ENCODE measurements at places on chromosomes 6 and 20.
A peak's percentile ranks its signal among the peaks of the same experiment; 100 is the strongest.

GRCh38 chr20:3842348-3842930, 4.2 kb upstream of the MAVS start:
- no peaks in the 10 kb centered on the region for H3K36me3 ChIP-seq
- H3K27me3 ChIP-seq: no peaks in the 10 kb centered on the region
- H3K4me1 ChIP-seq: peaks cover 11% of the 10 kb centered on the region

- peaks cover 25% of the 10 kb centered on the region for H3K4me1 ChIP-seq
- no peaks in the 10 kb centered on the region for H3K27me3 ChIP-seq
- H3K27ac ChIP-seq: no peak overlapping the region
- H3K36me3 ChIP-seq: no peaks in the 10 kb centered on the region
- DNase-seq: no peak
Observed at GRCh38 chr6:109701774-109702173, 10.7 kb downstream of the FIG4 start.

GRCh38 chr20:18645851-18646250, 58.0 kb downstream of the DTD1 start:
- peaks cover 4% of the 10 kb centered on the region for H3K4me1 ChIP-seq
- DNase-seq: no peak
- no peak overlapping the region for H3K4me3 ChIP-seq
- H3K27ac ChIP-seq: no peak overlapping the region

- H3K27me3 ChIP-seq: peaks cover 19% of the 10 kb centered on the region
- no peak overlapping the region for H3K27ac ChIP-seq
- peaks cover 29% of the 10 kb centered on the region for H3K4me1 ChIP-seq
- no peak overlapping the region for H3K4me3 ChIP-seq
- DNase-seq: no peak
Observed at GRCh38 chr6:131787079-131787478, 20.7 kb upstream of the ENPP1 start.

GRCh38 chr20:58447511-58448391, 58.7 kb downstream of the VAPB start:
- peaks cover 47% of the 10 kb centered on the region for H3K36me3 ChIP-seq
- peak; percentile 60 for DNase-seq
- no peak overlapping the region for H3K27ac ChIP-seq

GRCh38 chr6:132310921-132311320, 90.4 kb downstream of the MOXD1 start:
- H3K4me1 ChIP-seq: no peaks in the 10 kb centered on the region
- peaks cover 5% of the 10 kb centered on the region for H3K36me3 ChIP-seq
- no peak overlapping the region for H3K4me3 ChIP-seq

- DNase-seq: no peak
- H3K4me3 ChIP-seq: no peak overlapping the region
- no peaks in the 10 kb centered on the region for H3K27me3 ChIP-seq
Observed at GRCh38 chr6:170122651-170123050, 168.2 kb downstream of the DLL1 start.

DNA sequence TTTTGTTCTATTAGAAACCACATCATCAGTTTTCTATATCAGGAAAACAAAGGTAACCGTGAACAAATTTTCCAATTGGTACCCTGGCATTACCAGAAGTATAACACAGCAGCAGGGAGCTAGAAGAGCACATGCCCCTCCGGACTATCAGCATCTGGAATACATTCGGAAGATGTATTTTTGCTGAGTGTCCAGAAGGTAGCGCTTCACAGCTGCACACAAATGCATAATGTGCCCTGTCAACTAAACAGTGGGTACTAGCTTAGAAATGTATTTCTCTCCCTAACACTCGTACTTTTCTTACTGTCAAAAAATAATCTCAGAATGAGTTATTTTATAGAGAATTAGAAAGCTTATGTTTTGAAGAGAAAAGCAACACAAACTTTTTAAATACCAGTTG, 77.6 kb downstream of the HUS1B start:
- H3K36me3 ChIP-seq: peaks cover 16% of the 10 kb centered on the region
- H3K4me1 ChIP-seq: peaks cover 11% of the 10 kb centered on the region
- DNase-seq: no peak

GRCh38 chr20:9141070-9141469, 72.2 kb downstream of the PLCB4 start:
- DNase-seq: no peak
- H3K27ac ChIP-seq: no peak overlapping the region
- H3K36me3 ChIP-seq: no peaks in the 10 kb centered on the region
- H3K4me1 ChIP-seq: peaks cover 2% of the 10 kb centered on the region

GRCh38 chr6:85756982-85757381, 114.3 kb upstream of the SYNCRIP start:
- no peak overlapping the region for H3K4me3 ChIP-seq
- DNase-seq: no peak
- peaks cover 7% of the 10 kb centered on the region for H3K27me3 ChIP-seq

- H3K27ac ChIP-seq: no peak overlapping the region
- no peaks in the 10 kb centered on the region for H3K36me3 ChIP-seq
- no peak for DNase-seq
- H3K4me1 ChIP-seq: no peaks in the 10 kb centered on the region
Observed at GRCh38 chr6:75155631-75156030, 50.2 kb downstream of the COL12A1 start.

- H3K36me3 ChIP-seq: no peaks in the 10 kb centered on the region
- H3K4me1 ChIP-seq: no peaks in the 10 kb centered on the region
- H3K27ac ChIP-seq: no peak overlapping the region
- H3K4me3 ChIP-seq: no peak overlapping the region
- no peaks in the 10 kb centered on the region for H3K27me3 ChIP-seq
- no peak for DNase-seq
Observed at GRCh38 chr20:25496968-25497401, 88.3 kb downstream of the NINL start.

- H3K36me3 ChIP-seq: no peaks in the 10 kb centered on the region
- no peak overlapping the region for H3K27ac ChIP-seq
- peaks cover 20% of the 10 kb centered on the region for H3K27me3 ChIP-seq
- peak overlapping the region; percentile 34 for H3K4me3 ChIP-seq
Observed at GRCh38 chr20:31861385-31862156, 8.8 kb downstream of the DUSP15 start.

DNA sequence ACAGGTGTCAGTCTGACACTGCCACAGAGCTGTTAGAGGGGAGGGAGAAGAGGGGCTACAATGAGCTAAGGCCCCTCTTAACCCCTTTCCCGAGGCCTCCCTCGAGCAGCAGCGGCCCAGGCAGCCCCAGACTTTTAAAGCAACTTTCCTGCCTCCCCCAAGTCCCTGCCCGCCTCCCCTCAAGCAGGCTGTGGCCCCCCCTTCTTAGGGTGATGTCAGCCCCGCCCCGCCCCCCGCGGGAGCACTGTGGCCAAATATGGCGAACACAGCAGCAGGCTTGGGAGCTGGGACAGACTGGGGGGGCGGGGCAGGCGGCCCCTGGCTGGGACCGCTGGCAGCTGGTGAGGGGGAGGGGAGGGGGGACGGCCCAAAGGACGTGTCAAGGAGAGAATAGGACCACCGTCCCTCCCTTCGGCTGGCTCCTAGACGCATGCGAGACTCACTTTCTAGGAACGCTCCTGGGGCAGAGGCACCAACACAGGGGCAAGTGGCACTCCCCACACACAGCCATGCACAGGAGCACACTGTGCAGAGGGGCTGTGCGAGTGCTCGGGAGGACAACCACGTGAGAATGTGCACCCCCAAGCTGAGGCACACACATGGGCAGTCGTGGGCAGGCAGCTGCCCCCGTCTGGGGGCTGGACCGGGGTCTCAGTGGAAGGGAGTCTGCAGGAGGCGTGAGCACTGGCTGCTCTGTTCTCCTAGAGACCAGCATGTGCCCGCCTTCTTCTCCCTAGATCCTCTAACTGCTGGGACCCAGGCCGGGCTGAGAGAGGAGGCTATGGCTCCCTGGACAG, 6.7 kb downstream of the TEAD3 start:
- DNase-seq: no peak
- H3K36me3 ChIP-seq: no peaks in the 10 kb centered on the region
- no peak overlapping the region for H3K4me3 ChIP-seq
- H3K27me3 ChIP-seq: peaks cover 2% of the 10 kb centered on the region
- peaks cover 5% of the 10 kb centered on the region for H3K4me1 ChIP-seq
- H3K27ac ChIP-seq: no peak overlapping the region

DNA sequence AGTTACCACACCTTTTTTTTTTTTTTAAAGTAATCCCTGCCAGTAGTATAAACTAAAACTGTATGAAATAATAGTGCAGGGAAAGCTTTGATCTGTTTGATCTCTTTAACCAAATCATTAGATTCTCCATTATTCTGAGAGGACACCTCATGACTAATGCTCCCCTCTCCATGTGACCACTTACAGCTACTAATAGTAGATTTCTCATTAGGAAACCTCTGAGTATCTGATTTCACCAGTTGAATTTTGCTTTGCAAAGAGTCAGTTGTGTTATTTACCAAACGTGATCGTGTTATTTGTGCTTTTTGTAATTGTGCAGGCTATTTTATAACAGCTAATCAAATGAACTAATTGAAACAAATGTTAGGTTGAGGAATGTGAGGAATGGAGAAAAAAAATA, 12.5 kb downstream of the CASP8AP2 start:
- H3K36me3 ChIP-seq: peaks cover 30% of the 10 kb centered on the region
- H3K27ac ChIP-seq: no peak overlapping the region
- no peak overlapping the region for H3K4me3 ChIP-seq
- H3K4me1 ChIP-seq: peaks cover 28% of the 10 kb centered on the region

DNA sequence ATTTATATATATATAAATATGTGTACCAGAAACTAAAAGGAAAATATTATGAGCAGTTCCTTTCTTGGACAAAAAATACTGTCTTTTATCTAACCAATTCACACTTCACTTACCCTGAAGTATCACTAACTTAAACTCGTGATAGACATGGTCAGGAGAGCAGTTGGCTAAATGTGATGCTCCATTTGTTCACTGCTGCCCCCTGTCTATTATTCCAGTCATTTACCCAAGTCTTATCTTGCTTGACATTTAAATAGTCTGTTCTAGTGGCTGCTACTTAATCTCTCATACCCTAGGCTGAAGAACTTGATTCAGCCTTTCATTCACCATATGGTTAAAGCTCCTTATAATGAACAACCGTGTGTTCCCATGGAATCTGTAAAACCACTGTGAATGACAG, 789.6 kb upstream of the EYS start:
- no peaks in the 10 kb centered on the region for H3K36me3 ChIP-seq
- no peak overlapping the region for H3K4me3 ChIP-seq
- no peaks in the 10 kb centered on the region for H3K27me3 ChIP-seq
- no peak overlapping the region for H3K27ac ChIP-seq
- H3K4me1 ChIP-seq: no peaks in the 10 kb centered on the region

GRCh38 chr6:35552285-35552917, 39.7 kb upstream of the TULP1 start:
- no peak overlapping the region for H3K4me3 ChIP-seq
- DNase-seq: peak; percentile 76
- peaks cover 2% of the 10 kb centered on the region for H3K27me3 ChIP-seq
- peaks cover 3% of the 10 kb centered on the region for H3K36me3 ChIP-seq
- no peak overlapping the region for H3K27ac ChIP-seq

DNA sequence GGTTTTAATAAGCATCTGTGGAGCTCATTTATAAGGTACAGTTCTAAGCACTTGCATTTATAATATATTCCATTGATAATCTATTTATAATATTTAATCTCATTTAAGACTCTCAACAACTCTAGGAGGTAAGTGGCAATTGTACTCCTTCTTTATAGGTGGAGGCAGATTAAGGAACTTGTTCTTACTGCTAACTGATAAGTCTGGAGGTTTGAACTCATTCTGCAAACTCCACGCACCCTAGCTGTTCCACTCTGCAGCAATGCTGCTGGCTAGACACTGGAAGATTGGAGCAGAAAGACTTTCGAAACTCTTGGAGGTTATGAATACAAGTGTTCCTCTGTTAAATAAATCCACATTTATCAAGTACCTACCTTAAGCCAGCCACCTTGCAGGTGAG, 793 bp upstream of the HDAC2 start:
- peaks cover 41% of the 10 kb centered on the region for H3K4me1 ChIP-seq
- H3K4me3 ChIP-seq: peak overlapping the region; percentile 97
- H3K36me3 ChIP-seq: peaks cover 6% of the 10 kb centered on the region
- no peak for DNase-seq

GRCh38 chr6:33787954-33788693, 806 bp downstream of the LEMD2 start:
- H3K27ac ChIP-seq: peak overlapping the region; percentile 96
- peaks cover 46% of the 10 kb centered on the region for H3K4me1 ChIP-seq
- peaks cover 29% of the 10 kb centered on the region for H3K36me3 ChIP-seq

- no peaks in the 10 kb centered on the region for H3K36me3 ChIP-seq
- no peak overlapping the region for H3K4me3 ChIP-seq
- H3K27ac ChIP-seq: no peak overlapping the region
- no peak for DNase-seq
- no peaks in the 10 kb centered on the region for H3K27me3 ChIP-seq
Observed at GRCh38 chr20:61569825-61570224, 317.8 kb downstream of the CDH4 start.

DNA sequence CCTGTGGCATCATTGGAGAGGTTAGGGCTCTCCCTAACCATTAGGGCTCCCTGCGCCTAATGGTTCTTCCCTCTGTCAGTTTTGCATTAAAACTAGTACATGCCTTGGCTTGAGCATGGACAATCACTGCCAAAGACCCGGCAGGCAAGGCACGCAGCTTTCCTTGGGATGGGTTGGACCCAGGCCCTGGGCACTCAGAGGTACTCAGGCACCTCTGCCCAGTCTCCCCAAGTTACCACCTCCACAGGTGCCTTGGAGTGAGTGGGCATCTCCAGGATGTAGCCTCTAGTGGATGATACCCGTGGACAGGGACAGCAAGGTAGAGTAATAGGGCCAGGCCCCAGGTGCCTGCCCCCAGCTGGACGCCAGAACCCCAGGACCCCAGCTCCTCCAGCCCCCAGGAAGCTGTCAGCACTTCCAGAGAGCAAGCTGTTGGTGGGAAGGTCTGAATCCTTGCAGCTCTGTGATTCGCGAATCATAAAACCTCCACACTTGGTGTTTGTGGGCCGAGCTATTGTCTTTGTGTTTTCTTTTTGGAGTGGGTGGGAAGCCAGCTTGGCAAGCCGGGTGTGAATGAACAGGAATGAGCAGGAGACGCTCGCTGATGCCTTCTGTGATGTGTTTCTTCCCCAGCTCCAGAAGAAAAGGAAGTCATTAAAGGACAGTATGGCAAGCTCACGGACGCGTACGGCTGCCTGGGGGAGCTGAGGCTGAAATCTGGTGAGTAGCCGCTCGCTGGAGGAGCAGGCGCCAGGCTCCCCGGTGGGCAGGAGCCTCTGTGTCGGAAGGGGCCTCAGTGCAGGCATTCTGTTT, 35.1 kb downstream of the SYNJ2 start:
- no peak overlapping the region for H3K4me3 ChIP-seq
- no peaks in the 10 kb centered on the region for H3K27me3 ChIP-seq
- no peak overlapping the region for H3K27ac ChIP-seq
- DNase-seq: no peak

DNA sequence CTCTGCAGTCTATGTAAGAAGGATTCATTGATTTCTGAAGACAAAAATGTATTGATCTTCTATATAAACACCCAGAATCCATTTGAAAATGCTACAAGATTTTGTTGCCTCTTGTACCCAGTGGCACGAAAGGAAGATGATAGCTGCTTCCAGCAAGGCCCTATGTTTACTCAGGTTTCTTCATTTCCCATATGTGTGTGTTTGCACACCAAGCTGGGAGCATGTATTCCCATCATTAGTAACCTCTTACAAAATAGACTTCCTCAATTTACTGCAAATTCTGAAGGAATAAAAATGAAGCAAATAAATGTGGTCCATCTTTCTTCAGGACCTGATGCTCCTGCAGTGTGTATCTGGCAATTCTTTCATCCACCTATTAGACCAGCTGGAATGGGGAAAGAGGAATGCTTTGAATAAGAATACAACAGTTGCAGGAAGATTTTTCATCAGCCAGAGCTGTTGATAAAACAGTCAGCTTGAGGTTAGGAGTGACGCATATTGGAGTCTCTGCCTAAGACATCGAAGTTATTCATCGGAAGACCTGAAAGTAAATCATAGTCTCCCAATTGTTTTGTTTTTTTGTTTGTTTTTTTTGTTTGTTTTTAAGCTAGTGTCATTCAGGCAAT, 132.3 kb downstream of the PDE7B start:
- no peak for DNase-seq
- no peak overlapping the region for H3K27ac ChIP-seq
- H3K4me1 ChIP-seq: no peaks in the 10 kb centered on the region
- H3K36me3 ChIP-seq: no peaks in the 10 kb centered on the region
